NCI-H2081 treated with DMSO at 0.1 percent for 48 hours (cell line): ENCODE measurements at places on chromosomes 6 and 20.

DNA sequence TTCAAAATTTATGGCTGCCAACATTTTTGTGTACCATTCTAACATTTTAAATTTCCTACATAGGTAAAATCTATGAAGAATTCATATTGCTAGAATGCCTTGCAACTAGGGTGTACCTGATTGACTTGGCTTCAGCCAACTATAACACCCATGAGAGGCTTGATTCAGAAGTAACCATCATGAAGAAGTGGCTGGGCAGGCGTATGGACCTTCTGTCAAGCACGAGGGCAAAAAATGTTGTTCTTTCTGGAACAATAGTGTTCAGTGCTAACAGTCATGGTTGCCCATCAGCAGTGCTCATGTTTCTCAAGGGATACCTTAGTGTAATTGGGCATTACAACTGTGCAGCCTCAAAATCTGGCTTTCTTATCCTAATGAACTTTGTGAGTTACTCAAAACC is 42.9 kb downstream of the ID4 start:
- no peak for DNase-seq

DNA sequence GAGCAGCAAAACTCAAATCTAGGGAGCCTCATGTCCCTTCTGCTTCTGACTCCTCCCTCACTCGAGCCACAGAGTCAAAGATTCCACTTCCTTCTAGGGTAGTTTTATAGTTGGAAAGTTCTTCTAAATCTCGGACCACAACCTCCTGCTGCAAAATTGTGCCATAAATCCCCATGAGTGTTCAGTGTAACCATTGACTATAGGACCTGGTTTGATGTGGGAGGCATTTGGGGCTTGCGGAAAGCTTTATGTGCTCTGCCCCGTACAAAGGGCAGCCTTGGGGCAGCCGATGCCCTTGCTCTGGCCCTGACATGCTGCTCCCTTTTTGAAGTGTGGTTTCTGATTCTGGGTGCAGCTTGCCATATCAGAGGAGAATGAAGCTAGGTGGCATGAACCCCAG is 43.6 kb upstream of the IER3 start:
- DNase-seq: no peak

DNA sequence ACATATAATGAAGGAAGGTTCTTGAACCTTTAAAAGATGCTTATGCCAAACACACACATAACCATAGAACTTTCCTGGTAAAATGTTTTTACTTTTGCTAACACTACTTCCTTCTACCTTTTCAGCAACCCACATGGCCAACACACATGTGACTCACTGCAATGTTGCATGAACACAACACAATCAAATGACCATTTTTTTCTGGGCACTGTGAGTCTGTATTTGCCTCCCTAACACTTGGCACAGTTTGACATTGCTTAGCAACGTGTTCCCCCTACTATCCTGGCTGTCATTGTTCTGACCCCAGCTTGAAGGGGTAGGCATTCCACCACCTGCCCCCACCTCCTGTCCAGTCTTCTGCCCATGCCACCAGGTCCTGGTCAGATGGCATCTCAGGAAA is 204.8 kb upstream of the PRND start:
- no peak for DNase-seq

- no peak for DNase-seq
These were observed 293.2 kb downstream of the NRN1 start for GRCh38 chr6:5713519-5713918.
